Bronchial smooth muscle cell (primary cell): ENCODE measurements at places on chromosomes 13 and 19. TPM values are rescaled to one million over a fixed set of nuclear protein-coding genes. Genes with fewer than 3 reads are reported as not detected.

DCLK1 gene
- total RNA-seq: 2.8 and 5.8 TPM in 2 replicates

CGB5 gene
- 0.16 TPM in 1 of 2 replicates, not detected in the other for total RNA-seq

XRCC1 gene
- 10.5 and 17.8 TPM in 2 replicates for total RNA-seq

CHAF1A gene
- 3.7 and 6.0 TPM in 2 replicates for total RNA-seq

C1QTNF9 gene
- 0.09 TPM in 1 of 2 replicates, not detected in the other for total RNA-seq

NXNL1 gene
- total RNA-seq: not detected in 2 replicates

C3 gene
- total RNA-seq: 10.6 and 15.7 TPM in 2 replicates

ITGBL1 gene
- 127 and 183 TPM in 2 replicates for total RNA-seq

URAD gene
- total RNA-seq: not detected in 2 replicates

ARHGAP33 gene
- 5.0 and 7.9 TPM in 2 replicates for total RNA-seq

POGLUT2 gene
- 8.6 and 10.4 TPM in 2 replicates for total RNA-seq

ATP8B3 gene
- 0.95 and 1.9 TPM in 2 replicates for total RNA-seq

CBLC gene
- 0.09 TPM in 1 of 2 replicates, not detected in the other for total RNA-seq

SERTM1 gene
- not detected in 2 replicates for total RNA-seq

IL4I1 gene
- 0.47 and 0.52 TPM in 2 replicates for total RNA-seq

RYR1 gene
- total RNA-seq: under 0.01 TPM in 2 replicates

CRX gene
- not detected in 2 replicates for total RNA-seq

DLEU7 gene
- not detected in 2 replicates for total RNA-seq

CEACAM4 gene
- total RNA-seq: not detected in 2 replicates
